ENCODE measurements at places on chromosomes 7 and 10.

DNA sequence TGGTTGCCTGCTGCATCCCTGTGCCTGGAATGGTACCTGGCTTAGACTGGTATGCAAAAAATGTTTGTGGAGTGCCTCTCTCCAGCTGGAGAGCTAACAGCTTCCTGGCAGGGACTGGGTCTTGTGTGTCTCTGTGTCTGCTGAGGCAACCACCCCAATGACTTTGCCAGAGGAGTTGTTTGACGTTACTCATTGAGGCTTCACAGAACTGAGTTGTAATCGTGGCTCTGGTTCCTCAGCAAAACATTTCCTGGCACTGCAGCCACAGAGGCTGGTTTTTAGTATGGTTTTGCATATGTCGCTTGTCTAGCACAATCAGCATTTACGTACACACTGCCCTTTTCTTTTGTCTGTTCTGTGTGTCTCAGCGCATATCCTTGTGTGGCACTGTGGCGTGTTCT lies 7.5 kb downstream of the ZNF282 start:
- DNase-seq, result no peak

- no peak for DNase-seq
These were observed 24.4 kb upstream of the C10orf67 start for GRCh38 chr10:23368816-23369640.

GRCh38 chr7:96654630-96655188 lies 54.9 kb downstream of the SEM1 start:
- no peak for DNase-seq

DNA sequence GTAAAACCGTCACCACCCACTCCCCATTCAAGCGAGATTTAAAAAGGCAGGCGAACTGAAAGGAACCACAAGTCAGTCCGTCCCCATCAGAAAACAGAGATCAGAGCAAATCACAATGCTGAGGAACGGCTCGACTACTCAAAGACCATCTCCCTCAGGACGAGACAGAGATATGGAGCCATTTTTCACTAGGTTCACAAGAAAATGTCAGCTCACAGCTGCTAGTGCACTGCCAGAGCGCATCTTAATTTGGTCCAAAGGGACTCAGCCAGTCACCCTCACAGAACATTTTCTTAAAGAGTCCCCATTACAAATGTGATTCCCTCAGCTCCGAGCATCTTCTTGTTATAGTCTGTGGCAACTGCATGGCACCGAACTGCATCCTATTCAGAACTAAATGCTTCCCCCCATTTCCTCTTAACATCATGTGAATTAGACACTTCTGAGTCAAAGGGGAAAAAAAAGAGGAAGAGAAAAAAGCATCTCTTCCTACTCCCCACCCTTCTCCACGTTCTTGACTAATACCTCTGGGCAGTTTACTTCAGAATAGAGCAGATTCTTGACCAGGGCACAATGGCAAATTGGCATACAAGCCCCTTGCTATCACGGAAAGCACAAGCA lies 683.9 kb downstream of the MAGI2 start:
- DNase-seq, result no peak

GRCh38 chr10:112304267-112304859 lies 21.2 kb downstream of the TECTB start:
- DNase-seq, result no peak

DNA sequence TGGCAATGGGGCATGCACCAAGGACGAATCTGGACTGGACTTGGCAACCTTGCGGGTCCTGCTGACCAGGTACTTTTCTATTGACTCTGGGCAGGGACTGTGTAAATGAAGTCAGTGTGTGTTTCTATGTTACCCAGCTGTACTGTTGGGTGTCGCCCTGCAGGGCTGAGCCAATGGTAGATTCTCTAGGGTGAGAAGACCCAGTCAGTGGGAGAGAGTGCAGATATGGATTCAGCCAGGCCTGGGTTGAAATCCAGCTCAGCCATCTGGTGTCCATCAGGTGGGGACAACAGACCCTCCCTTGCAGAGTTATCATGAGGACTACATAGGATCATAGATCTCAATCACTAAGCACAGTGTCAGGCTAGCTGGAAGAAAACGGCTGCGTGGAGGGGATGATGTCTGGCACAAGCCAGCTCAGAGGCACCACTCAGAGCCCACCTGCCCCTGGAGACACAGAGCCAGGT lies 4.9 kb upstream of the PPIF start:
- DNase-seq, result no peak

DNA sequence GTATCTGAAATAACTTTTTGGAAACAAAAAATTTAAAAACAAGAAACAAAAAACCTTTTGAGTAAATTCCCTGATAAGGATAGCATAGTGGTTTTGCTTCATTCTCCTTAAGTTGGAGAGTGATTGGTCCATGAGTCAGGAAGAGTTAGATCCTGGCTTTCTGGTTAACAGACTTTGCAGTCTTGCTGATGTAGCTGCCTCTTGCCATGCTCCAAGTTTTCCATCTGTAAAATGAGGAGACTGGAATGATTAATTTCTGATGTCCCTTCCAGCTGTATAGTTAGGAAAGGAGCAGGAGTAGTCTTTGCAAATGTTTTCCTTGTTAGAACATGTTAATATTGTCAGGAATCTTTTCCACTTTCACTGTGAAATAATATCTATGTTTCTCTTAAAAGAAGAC lies 266.6 kb downstream of the DNAJB9 start:
- no peak for DNase-seq

DNA sequence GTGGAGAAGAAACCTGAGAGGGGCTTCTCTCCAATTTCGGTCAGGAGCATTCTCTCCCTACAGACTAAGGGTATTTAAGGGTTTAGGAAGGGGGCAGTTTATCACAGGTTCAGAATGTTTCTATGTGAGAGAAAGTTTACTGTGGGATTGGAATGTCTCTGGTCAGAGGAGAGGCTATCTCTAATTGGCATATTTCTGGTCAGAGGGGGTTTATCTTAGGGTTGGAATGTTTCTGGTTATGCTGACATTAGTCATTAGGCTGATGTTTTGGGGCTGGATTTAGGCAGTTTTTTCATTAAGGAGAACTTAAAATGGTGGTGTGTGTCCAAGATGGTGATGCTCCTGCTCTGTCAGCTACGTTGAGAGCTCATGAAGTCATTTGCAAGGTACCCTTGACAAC lies 758.0 kb downstream of the TYW1 start:
- DNase-seq, result no peak

DNA sequence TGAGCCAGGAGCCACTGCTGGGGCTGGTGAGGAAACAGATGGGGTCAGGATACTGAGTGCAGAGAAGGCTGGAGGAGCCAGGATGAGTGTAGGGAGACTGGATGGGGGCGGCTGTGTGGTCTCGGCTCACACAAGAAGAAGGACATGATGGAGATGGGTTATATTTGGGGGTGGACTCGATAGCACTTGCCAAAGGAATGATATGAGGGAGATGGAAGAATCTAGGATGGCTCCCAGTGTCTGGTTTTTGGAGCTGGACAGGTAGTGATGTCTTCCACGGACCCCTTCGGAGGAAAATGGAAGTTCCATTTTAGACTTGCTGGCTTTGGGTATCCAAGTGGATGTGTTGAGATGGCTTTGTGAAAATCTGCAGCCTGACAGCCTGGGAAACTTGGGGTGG lies 83.9 kb downstream of the CDH23 start:
- DNase-seq, result no peak

DNA sequence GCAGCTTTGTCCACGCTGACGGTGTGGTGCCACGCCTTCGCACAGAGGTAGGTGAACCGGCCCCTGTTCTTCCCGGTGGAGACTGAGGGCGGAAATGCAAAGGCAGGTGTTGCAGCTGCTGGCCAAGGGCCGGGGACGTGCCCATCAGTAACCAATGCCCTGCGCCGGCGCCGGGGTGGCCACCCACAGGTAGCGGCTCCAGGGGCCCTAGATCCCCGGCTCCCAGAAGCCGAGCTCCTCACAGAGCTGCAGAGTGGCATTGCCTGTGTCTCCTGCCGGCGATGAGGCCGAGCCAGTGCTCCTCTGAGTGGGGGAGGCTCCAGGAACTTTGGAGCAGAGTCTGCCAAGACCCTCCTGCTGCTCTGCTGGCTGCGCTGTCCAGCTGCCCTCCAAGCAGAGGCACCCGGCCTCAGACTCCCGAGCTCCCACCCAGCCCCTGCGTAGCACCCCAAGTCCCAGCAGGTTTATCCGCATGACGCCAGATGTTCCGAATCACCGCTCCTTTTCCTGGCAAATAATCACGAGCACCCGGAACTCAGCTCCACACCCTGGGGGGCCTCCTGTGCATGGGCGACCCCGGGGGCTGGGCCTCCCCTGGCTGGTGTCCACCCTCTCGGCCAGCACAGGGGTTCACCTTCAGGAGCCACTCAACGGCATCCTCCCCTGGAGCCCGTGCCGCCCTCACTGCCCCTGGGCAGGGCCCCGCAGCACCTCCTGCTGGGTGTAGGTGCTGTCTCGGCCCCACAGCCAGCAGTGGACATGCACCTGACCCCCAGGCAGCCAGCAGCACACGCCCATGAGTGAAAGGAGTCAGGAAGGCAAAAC lies 22.1 kb downstream of the CFAP46 start:
- DNase-seq, result no peak

DNA sequence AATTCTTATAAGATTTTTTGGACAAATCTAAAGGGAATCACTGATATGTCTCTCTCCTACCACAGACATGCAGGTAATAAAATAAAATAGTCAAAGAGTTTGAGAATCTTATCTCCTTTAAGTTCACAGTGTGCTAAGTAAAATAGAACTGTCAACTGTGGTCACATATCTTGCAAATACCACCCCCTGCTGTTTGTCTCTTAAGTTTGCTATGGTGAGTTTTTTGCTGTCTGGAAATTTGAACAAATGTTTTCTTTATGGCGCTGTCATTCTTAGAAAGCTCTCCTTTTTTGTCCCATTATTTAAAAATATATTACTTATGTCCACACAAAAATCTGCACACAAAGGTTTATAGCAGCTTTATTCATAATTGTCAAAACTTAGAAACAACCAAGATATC lies 19.6 kb downstream of the GIMAP5 start:
- no peak for DNase-seq

GRCh38 chr7:157980774-157981173 lies 606.8 kb downstream of the PTPRN2 start:
- DNase-seq, result no peak

- no peak for DNase-seq
These were observed 393.2 kb upstream of the FOXK1 start for GRCh38 chr7:4288791-4289394.

DNA sequence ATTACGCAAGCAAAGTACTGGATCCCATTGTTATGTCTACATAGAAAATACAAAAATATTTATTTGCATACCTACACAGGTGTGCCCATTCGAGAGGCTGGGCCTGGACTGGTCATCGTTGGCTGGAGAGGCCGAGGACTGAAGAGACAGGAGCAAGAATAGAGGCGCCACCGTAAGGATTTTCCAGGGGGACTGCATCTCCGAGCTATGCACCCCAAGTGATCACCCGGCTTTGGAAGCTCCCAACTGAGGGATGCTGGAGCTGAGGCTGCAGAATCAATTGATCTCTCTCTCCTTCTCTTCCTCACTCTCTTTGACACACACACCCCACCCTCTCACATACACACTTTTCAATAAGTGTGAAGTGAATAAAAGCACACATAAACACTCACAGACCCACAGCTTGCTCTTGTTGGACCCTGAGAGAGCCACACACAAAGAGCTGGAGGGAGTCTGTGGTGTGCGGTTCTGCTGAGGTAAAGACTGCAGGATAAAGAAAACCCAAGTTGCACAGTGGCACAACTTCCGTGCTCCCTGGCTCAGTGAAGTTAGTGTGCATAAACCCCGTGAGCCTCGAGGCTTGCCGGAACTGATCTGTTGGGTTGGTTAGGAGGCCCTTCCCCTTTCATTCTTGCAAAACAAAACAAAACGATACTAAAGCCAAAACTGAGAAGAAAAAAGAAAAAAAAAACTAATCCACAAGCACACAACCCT lies at the start of gene AOAH:
AOAH (minus strand) TSS at position 544 of the 714 bp plus-strand sequence; CDS start at position 198, 346 bp downstream.
- DNase-seq, result peak; percentile 76

GRCh38 chr7:32204361-32205018 lies 134.3 kb upstream of the PDE1C start:
- DNase-seq, result peak; percentile 73

- no peak for DNase-seq
These were observed 10.9 kb downstream of the SEC31B start for GRCh38 chr10:100508691-100509150.

DNA sequence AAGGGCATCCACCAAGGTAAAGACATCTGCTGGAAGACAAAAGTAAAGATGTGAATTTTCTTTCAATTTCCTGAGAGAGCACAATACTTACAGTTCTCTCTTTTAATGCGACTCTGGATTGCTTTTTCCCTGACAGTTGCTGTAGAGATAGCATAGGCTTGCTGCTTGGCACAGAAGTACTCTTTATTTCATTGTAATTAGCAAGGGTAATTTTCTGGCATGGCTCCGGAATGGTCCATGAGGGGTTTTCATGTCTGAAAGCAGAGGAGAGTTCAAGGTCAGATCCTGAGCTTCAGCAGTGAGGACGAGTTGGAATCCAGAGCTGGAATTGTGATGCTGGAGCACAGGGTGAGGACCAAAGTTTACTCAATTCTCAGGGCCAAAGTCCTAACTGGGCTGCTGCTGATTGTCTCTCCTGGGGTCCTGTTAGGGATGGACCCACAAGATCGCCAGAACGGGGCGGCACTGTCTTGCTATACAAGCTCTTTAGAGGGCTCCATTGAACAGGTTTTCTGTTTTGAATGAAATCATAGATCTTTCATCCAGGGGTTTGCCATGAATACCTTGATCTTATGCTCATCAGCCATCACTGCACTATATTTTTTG lies 190.0 kb upstream of the MKI67 start:
- no peak for DNase-seq

DNA sequence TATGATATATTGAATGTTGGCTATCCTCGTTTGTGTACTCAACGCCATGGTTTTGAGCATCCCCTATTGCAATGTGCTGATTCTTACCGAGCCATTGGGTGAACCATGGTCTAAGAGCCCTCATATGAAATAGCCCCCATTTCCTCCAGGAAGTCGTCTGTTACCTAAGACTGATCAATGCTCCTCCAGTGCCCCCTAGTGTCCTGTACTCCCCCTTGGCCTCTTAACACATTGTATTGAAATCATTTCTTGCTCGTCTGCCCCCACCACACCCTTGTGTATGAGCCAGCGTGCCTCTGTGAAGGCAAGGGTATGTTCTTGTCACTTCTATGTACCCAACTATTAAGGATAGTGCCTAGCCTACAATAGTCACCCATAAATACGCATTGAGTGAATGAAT lies 11.2 kb upstream of the SLC35B4 start:
- DNase-seq, result no peak

GRCh38 chr10:69043931-69044531 lies 43.9 kb upstream of the SRGN start:
- no peak for DNase-seq

- no peak for DNase-seq
These were observed 838.8 kb downstream of the GRID1 start for GRCh38 chr10:85527616-85528317.

DNA sequence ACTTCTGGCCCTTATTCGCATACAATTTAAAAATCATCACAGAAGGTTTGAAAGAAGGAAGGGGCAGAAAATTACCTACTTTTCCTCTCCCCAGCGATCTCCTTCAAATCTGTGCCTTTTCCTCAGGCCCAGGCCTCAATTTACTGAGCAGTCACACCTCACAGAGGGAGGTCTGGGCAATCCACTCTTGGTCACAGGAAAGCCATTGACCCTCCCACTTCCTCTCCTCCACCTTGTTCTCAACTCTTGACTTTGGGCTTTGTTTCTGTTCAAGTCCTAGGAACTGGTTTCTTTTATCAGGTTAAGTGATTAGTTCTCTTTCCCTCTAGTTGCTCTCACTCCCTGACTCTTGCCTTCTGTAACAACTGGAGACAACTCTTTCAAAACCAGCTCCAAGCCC lies 37.0 kb upstream of the ATRNL1 start:
- no peak for DNase-seq

All from right cardiac atrium (tissue), 5 donors.